Right ventricle myocardium superior (tissue), 1 donor: ENCODE measurements at places on chromosomes 13 and 19.
A peak's percentile ranks its signal among the peaks of the same experiment; 100 is the strongest.

GRCh38 chr13:83003185-83003584 lies 879.1 kb downstream of the SLITRK1 start:
- no peak for DNase-seq

DNA sequence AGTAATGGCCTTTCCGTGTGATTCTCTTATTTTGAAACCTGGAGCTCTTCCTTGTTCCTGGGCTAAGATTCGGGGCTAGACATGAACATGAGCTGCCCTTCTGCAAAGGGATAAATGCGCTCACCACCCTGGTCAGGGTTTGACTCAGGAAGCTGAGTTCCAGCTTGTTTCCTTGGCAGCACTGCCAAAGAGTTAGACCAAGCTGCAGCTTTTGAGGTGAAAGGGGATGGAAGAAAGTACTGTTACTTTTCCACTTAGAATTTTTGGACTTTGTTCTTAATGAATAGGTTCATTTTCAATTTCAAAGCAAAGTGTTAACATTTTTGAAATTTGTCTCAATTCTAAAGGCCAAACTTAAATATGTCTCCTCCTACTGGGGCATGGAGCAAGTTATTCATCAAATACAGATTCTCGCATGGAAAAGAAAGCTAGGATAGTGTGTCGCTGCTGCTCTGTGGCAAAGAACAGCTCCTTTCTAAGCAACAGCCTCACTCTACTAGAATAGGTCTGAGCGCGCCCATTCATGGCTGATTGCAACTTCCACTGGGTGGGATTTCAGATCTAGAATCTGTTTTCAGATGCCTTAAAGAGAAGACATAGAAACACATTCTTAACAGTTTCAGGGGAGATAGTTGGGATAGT lies 2.2 kb downstream of the RGCC start:
- DNase-seq: no peak

DNA sequence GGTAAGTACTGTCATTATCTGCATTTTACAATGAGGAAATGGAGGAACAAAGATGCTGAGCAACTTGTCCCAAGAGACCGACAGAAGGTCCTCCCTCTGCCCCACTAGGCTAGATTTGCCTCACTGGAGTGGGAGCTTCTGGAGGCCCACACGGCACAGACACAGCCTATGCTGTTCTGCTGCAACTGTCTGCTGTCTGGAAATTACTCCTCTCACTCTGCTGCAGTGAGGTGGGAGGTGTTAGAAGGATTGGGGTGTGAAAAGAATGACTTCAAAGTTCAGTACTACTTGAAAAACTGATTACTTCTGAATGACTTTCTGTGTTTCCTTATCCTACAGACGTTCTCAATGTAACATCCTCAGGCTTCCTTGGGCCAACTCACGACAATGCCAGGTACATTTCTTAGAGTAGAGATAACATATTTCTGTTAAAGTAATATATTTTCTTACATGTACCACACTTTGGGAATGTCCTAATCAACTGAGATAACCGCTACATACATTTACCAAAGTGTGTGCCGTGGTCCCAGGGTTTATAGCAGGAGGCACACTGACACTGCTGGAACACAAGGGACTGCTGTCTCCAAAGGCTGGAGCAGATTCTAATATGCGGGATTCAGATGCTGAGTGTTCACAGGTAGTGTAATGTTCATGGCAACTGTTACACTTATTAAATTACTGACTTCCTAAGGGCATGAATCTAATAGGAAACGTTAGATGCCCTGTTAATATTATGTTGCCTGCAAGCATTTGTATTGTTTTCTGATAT lies 53.5 kb upstream of the WASF3 start:
- no peak for DNase-seq

DNA sequence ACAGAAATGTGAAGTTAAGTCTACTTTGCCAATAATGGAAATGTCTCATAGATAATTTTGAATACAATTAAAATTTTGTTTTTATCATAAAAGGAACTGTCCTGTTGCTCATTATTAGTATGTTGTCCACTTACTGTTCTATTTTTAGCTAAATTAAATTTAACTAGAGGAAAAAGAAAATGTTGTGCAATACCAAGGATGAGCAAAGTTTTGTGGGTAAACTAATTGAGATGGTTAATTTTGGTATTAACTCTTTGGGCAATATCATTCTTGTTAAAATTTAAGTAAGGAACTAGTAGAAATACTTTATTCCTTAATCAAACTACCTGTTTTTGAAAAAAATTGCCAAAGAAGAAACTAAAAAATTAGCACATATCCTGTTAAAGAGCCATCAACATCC lies 43.5 kb downstream of the SOX1 start:
- no peak for DNase-seq

DNA sequence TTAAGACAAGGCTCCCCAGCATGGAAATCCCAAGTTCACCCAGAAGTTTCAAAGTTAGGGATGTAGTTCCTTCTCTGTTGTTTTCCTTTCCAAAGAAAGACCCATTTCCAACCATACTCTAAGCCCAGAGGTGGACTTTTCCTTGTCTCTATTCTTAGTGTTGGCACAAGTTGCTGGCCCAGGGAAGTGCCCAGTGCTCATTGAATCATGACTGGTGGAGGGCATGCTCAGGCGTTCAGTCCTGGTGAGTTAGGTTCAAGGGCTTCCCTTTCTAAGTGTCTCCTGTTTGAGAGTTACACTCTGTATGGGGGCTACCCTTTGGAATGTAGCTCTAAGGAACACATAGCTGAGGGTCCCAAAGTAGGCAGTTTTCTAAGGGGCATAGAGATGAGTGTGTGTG lies 389.5 kb downstream of the KCNRG start:
- DNase-seq: no peak

DNA sequence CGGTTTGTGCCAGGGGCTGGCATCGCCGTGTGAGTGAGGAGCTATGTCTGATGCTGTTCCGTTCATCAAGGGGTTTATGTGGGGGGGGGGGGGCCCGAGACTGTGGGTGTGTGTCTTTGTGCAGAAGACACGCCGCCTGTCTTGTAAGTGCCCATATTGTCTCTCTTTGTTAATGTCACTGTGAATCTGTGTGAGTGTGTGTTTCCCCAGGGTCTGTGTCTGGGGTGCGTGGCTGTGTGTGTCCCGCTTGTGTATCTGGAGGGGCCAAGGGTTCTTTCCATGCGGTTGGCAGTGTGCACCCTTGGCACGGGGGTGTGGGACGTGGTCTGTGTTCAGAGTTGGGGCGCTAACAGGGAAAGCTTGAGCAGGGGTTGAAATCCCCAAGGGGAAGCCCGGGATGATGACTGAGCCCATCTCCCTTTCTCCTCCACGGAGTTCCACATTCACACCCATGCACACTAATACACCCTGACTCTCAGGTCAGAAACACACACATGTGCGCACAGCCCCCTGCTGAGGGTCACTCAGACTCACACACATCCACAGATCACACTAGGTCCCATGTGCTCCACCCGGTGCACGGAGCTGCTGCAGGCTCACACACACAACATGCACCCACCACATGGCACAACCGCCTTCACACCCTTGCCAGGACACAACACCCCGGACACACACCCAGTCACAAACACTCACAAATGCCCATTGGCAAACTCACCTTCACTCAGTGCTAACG lies 1.8 kb downstream of the NCAN start:
- no peak for DNase-seq

DNA sequence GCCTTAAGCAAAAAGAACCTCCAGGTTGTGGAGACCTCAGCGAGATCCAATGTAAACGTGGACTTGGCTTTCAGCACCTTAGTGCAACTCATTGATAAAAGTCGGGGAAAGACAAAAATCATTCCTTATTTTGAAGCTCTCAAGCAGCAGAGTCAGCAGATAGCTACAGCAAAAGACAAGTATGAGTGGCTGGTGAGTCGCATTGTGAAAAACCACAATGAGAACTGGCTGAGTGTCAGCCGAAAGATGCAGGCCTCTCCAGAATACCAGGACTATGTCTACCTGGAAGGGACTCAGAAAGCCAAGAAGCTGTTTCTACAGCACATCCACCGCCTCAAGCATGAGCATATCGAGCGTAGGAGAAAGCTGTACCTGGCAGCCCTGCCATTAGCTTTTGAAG lies 58.5 kb downstream of the ARHGAP35 start:
- no peak for DNase-seq

DNA sequence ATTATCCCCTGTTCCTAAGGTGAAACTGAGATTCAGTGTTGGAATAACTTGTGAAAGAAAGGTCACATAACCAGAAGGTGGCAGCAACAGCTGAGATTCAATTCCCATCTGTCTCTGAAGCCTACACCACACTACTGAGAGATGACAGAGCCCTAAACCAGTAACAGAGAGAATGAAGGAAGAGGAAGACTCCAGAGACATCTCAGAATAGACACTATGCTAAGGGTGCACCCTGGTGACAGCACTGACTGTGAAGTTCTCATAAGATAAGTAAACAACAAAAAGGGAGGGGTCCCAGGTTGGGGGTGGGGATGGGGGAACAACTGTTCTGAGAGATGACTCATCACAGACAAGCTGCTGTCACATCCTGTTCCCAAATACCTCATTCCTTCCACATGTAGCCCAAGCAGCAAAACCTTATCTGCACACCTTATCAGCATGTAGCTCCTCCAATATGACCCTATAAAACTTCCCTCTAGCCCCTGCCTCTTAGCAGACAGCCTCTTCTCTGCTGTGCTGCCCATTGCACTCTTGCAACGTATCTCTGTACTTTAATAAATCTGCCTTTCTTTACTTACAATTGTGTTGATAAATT lies 46.5 kb downstream of the UTP14C start:
- DNase-seq: no peak

- DNase-seq: no peak
Measured at GRCh38 chr19:56177564-56178243, 1.9 kb downstream of the GALP start.

- DNase-seq: no peak
Measured at GRCh38 chr13:34522808-34523207, 419.3 kb upstream of the NBEA start.

DNA sequence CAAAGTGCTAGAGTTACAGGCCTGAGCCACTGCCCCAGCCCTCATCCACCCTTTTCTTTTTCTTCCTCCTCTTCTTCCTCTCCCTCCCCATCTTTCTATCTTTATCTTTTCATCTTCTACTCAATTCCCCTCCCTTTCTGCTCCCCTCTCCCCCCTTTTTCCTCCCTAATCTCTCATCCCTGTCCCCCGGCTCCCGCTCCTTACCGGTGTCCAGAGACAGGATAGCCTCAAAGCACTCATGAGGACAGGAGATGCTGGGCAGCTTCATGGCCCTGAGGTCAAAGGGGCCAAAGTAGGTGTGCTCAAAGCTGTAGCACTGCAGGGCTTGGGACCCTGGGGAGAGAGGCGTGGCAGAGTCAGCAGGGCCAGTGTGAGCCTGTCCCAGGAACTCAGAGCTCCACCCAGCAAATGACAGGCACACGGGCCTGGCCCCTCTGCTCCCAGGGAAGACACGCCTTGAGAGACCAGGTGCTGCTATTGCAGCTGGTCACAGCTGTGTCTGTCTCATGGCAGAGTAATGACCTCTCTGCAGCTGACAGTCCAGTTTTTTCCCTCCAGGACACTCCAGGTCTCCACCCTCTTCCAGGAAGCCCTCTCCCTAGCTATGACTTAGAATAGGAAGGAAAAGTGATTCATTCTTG lies 2.6 kb downstream of the LYPD5 start:
- no peak for DNase-seq

DNA sequence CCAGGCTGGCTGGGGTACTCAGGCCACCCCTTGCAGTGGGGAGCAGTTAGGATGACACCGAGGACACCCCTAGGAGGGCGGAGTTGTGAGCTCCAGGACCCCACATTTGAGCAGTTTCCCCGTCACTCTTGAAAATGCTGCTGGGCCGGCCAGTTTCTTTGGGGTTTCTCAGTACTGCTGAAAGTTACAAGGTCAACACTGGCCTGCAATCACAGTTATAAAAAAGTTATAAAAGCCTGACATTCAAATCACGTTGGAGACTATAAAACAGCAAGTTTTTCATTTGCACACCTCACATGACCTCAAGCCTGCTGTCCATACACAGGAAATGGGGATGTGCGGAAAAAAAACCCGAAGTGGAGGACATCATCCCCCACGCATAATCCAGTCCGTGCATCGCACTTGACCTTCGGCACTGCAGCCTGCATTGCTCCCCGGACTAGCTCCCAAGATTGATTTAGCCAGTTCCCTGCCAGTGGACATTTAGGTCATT lies 27.0 kb downstream of the DNM2 start:
- no peak for DNase-seq

- peak; percentile 94 for DNase-seq
Measured at GRCh38 chr19:50147462-50148423, 15.3 kb downstream of the IZUMO2 start.

GRCh38 chr13:98254513-98254912 lies 77.4 kb upstream of the RNF113B start:
- DNase-seq: no peak

- no peak for DNase-seq
Measured at GRCh38 chr13:113176280-113176679, 17.8 kb downstream of the PROZ start.

DNA sequence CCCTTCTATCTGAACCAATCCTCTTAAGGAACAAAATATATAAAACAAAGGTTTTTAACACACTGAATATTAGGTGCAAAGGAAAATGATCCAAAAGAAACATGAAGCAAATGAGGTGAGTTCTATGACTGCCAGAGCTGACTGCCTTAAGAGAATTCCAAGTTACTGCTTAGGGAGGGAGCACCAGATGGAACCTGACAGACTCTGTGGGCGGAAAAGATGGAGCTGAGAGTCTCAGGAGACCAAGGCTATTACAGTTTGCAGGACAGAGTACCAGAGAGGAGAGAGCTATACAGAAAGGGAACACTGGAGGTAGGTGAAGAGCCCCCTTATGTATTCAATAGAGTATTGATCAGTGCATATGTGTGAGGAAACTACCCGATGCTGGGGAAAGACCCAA lies 87.2 kb downstream of the B3GLCT start:
- DNase-seq: no peak

DNA sequence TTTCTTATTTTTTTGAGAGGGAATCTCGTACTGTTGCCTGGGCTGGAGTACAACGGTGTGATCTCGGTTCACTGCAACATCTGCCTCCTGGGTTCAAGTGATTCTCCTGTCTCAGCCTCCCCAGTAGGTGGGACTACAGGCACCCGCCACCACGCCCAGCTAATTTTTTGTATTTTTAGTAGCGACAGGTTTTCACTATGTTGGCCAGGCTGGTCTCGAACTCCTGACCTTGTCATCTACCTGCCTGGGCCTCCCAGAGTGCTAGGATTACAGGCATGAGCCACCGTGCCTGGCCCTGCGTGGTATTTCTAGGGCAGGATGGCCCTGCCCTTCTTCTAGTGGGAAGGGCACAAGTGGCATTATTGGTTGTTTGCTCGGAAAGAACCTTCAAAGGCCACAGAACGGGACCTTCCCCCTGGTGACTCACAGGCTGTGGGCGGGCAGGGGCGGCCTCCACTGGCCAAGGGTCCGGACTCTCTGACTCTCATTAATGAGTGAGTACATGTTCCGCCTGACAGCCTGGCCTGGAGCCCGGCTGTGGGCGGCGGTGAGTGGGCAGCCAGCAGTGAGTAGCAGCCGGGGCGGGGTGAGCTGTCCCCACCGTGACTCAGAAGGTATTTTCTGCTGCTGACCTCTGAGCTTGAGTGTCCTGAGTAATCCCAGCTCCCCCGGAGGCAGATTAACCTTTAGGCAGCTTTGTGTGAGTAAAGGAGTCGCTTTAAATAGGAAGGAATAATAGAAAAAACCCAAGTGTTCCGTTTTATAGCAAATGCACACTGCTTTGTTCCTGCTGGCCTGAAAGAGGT lies 5.1 kb downstream of the DOT1L start:
- peak; percentile 98 for DNase-seq

GRCh38 chr13:103730407-103730806 lies 664.2 kb upstream of the SLC10A2 start:
- peak; percentile 75 for DNase-seq

- DNase-seq: no peak
Measured at GRCh38 chr13:43816401-43816889, 29.7 kb upstream of the ENOX1 start.
